Stimulated activated CD4-positive, alpha-beta T cell treated with anti-CD3 and anti-CD28 coated beads, Interleukin-1b, Interleukin-23, amount 100 ng/mL, for 1 hour (primary cell): ENCODE measurements at places on chromosomes 3 and 15.

GRCh38 chr3:127073941-127074820 lies 91.3 kb downstream of the PLXNA1 start:
- DNase-seq = no peak

GRCh38 chr3:186519021-186519658 lies 25.0 kb downstream of the CRYGS start:
- peak; percentile 41 for DNase-seq

GRCh38 chr3:161560008-161560637 lies 63.5 kb downstream of the OTOL1 start:
- no peak for DNase-seq

DNA sequence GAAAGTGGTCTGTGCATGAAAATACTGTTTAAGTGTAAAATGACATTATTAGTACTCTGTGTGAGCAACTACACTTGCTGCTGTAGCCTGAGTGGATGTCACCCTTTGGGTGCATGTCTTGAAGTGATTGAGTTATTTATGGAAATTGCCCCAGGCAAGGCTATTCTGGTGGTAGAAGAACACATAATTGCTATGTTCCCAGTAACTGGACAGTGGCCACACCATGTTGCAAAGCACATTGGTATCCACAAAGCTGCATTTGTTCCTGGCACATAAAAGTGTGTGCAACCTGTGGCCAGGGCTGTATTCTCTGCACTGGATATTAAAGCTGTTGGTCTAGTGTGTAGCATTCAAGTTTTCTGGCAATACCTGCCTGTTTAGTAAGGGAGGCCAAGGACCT lies 23.8 kb downstream of the MTMR14 start:
- no peak for DNase-seq

- no peak for DNase-seq
These were observed 18.3 kb downstream of the TMED3 start for GRCh38 chr15:79329171-79329611.

GRCh38 chr15:63497642-63498467 lies 6.5 kb upstream of the USP3 start:
- no peak for DNase-seq

DNA sequence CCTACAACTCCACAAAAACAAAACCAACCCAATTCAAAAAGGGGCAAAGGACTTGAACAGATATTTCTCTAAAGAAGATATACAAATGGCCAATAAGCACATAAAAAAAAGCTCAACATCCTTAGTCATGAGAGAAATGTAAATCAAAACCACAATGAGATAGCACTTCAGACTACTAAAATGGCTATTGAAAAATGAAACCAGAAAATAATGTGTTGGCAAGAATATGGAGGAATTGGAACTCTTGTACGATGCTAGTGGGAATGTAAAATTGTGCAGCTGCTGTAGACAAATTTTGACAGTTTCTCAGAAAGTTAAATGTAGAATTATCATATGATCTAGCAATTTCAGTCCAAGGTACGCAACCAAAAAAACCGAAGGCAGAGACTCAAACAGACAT lies 29.0 kb downstream of the KY start:
- DNase-seq = no peak

- DNase-seq = no peak
These were observed 21.4 kb upstream of the ESYT3 start for GRCh38 chr3:138412821-138413551.

GRCh38 chr3:299590-300301 lies 103.2 kb downstream of the CHL1 start:
- DNase-seq = no peak

- no peak for DNase-seq
These were observed 89.7 kb upstream of the CGNL1 start for GRCh38 chr15:57286446-57287122.

DNA sequence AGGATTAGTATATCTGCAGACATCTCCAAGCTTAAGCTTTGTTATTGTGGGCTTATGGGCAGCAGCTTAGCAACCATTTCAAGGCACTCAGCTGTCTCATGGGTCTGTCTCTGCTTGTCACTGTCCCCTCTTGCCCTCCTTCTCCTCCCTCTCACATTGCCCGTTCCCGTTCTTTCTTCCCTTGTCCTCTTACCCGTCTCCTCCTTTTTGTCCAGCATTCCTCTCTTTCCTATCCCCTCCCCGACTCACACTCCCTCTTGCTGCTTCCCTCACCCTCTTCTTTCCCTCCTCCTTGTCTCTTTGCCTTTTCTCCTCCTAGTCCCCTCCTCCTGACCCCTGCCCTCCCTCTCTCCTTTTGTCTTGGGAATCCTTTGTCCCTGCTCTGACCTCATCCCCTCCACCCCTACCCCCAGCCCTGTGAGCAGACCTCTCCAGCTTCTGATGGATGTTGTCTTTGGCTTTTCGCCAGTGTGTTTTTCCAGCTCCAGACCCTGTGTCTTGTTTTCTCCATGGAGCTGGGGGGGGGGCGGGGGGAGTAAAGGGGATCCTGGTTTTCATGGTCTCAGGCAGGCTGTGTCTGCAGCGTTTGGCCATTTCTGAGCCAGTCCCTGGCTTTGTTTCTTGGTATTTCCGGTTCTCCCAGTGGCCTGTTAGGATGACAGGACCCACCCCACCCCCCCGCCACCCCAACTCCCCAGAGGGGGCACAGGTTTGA lies 47.9 kb upstream of the TRAK1 start:
- no peak for DNase-seq

DNA sequence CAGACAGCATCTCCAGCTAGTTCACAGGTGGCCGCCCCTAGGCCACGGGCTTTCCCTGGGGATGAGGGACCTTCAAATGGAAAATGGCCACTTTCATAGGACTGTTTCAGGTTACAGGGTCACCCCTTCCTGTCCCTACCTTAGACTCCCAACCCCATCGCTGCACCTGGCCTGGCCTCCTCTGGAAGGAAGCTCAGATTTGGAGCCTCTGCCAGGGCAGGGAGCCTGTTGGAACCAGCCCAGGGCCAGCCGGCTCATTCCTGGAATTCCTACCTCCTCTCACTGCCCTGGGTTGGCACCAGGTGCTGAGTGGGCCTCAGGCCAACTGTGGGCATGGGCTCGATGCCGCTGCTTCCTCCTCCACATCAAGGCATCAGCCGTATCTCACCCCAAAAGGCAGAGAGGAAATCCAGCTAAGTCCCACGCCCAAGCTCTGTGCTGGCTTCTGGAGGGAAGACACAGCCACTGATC lies 42.2 kb downstream of the KLHL25 start:
- DNase-seq = no peak

DNA sequence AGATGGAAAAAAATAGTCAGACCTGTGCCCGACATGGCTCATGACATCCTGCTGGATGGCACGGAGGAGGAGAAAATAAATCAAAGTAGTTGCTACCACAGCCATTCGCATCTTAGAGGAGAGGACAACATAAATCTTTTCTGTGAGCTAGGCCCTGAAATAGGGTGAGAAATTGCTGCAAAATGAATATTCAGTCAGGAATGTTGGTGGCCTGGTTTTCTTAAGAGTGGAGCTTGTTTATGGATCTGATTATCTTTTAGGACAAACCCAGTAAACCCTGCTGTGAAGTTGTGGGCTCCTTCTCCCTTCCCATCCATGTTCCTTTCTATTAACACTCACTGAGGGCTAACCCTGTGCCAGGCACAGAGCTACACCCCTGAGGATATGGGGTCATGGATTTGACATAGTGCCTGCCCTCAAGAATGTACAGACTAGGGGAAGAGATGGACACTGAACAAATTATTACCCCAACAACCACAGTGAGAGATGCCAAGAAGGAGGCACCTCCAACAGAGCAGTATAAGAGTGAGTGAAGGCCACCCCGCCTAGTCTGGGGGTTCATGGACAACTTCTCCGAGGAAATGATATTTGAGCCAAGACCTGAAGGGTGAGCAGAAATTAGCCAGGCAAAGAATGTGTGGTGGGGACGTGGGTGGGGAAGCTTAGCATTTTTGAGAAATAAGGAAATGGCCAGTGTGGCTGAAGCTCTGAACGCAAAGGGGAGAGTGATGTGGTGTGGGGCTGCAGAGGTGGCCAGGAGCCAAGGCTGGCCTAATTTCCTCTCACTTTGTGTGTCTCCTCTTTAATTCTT lies 68.9 kb upstream of the ARL8B start:
- no peak for DNase-seq

GRCh38 chr3:98262046-98262445 lies 2.0 kb upstream of the OR5H6 start:
- DNase-seq = no peak

DNA sequence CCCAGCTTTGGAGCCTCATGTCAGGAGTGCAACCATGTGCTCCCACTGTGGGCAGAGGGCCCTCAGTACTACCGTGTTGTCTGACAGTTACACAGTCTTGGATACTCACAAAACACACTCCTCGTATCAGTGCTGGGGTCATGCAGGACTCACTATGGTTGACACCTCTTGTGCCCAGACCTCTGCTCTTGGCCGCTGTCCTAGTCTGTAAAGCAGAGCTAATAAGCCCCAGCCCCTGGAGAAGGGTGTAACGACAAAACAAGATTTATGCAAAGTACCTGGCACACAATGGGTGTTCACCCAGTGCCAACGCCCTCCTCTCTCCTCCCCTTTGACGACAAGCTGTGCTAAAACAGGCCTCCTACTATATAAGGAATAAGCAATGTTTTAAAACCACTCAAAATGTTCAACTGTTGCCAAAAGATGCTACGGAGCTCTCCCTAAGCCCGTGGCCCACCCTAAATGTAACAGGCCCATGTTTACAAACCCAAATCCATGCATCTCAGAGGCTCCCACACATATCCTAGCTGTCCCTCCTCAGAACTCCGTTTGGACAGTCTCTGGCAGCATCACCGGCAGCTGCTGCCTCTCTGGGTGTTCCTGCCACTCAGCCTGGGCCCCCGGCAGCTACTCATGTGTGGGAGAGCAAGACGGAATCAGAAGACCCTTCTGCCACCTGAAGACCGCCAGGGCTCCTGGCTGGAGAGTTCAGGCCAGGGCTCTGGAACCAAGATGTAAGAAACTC lies 65.8 kb downstream of the MRPL46 start:
- no peak for DNase-seq

DNA sequence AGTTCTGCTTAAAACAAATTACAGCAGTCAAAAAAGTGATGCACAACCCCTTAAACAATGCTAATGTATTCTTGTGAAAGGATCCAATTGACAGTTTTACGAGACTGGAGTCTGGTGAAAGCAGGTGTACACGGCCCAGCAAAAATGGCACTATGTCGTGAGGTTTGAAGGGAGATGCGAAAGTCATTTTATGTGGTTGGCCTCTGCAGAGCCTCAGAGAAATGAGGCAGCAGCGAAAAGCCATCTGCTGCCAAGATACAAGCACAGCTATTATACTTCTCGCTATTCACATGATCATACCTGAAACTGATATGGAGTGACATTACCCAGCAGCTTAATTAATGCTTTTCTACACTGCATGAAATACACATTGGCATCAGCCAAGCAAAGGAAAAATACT lies 36.4 kb downstream of the MECOM start:
- DNase-seq = no peak

DNA sequence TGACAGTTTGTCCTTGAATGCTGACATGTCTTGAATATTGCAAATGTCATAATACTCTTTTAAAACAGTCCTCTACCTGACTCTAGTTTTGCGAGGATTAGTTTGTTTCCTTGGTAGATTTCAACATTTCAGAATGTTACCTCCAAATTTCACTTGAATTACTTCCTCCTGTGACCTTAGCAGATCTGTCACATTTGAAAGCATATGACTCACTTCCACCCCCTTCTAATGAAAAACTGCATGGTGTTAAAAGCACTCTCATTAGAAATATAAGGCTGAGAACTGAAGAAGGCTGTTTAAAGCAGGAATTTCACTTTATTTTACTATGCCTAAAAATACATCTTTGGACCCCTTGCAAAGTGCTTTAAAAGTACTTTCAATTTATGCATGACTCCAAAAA lies 598.7 kb upstream of the TGFBR2 start:
- no peak for DNase-seq

GRCh38 chr15:22808240-22808639 lies 21.8 kb downstream of the NIPA1 start:
- no peak for DNase-seq

DNA sequence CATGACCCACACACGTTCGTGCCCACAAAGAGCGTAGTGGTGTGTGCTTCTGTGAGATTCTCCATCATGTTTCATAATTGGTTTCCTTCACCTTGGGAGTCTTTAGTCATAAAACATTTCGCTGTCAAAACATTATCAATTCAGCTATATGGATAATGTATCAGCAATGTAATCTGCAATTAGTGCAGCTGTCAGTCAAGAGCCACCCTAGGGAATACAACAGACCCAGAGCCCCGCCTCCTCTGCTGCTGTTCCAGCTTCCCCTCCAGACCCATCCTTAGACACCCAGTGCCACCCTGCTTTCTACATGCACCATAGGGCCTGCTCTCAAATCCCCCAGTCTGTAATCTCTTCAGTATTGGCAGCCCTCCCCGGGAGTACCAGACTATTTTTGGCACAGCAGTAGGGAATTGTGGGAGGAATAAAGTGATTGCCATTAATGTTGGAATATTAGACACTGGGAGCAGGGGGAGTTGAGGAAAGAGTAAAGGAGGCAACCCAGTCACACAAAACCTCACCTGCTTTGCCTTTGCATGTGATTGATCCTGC lies 31.5 kb upstream of the C3orf80 start:
- DNase-seq = no peak

DNA sequence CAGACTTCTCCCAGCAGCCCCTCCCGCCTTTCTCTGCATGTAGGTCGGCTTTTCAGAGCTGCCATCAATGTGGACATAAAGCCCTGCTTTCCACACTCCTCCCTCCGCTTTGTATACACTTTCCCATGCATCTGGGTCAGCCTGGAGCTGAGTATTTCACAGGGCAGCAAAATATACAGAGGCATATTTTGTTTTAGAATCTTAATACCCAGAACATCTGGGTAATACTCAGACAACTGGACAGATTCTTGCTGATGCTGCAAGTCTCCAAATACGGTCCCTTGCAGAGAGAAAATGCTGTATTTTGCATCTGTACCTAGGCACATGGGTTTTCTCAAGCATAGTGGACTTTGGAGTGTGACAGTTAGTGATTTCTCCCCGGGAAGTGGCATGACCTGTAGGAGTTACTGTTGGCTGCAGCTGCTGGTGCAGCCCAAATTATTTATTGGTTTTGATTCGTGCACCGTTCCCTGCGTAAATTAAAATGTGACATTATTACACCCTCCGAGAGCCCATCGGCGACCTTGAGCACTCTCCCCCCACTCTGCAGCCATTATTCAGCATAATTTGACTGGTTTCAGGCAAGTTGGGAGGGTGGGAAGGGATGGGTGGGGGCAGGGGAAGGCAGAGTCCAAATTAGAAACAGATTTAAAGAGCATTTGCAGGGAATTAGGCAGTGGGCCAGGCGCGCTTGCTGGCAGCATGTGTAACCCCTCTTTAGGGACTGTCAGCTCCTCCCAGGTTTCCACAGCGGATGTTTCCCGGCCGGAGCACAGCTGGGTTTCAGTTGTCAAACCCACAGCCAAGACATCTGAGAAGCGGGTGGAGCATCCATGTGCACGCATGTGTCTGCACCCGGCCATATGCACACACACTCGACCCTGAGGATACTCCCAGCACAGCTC lies 100.8 kb downstream of the CPN2 start:
- no peak for DNase-seq

GRCh38 chr15:59814409-59814808 lies 125.3 kb upstream of the BNIP2 start:
- no peak for DNase-seq
